ENCODE measurements at places on chromosomes 12 and 14.

- no peak for DNase-seq
Observed at GRCh38 chr14:75429562-75429961, 1.7 kb downstream of the JDP2 start.

DNA sequence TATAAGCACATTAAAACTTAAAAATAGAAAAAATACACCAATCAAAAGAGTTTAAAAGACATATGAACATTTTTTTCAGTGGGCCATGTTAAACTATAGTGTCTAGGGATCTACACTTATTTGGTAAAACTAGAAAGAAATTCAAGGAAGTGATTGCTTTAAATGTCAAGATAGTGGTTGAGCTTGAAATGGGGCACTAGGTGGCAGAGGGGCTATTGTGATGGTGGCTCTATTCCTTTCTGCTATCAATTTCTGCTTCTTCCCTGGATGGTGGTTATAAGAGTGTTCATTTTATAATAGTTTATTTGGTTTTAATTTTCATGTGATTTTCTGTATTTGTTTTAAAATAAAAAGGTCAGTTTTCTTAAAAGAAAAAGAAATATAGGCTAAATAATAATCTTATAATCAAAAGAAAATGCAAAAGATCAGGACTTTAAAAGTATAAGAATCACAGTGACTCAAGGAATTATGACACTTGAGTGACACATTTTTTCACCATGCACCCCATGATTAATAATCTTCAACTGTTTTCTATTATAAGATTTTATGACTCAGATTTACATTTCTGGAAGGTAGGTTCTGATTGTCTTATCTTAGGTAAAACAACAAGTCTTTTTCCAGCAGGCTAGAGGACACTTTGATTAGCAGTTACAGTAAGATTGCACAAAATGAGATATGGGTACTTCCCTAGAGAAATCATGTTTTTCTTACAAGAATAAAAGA, 137.5 kb downstream of the FSCB start:
- DNase-seq: no peak

- DNase-seq: peak; percentile 92
Observed at GRCh38 chr14:73785336-73785833, 66.2 kb upstream of the PTGR2 start.

DNA sequence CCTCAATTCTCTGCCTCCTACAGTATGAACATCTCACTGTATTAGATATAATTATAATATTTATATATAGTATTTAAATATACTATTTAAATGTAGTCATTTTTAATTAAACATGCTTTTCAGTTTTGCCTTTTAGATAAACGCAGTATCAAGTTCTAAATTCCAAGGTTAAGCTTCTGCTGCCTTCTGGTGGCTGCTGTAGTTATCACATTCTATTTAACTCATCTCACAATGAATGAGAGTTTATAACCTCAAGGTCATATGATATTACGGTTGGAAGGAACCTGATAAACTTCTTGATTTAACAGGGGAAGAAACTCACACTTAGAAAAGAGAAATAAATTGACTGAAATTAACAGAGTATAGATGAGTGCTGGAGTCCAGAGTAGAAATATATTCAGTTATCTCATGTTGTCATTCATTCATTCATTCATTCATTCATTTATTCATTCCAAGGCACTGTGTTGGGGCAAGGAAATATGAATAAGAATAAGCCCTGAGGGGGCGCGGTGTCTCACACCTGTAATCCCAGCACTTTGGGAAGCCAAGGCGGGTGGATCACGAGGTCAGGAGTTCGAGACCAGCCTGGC, 31.9 kb downstream of the GUCY2C start:
- DNase-seq: peak; percentile 1

DNA sequence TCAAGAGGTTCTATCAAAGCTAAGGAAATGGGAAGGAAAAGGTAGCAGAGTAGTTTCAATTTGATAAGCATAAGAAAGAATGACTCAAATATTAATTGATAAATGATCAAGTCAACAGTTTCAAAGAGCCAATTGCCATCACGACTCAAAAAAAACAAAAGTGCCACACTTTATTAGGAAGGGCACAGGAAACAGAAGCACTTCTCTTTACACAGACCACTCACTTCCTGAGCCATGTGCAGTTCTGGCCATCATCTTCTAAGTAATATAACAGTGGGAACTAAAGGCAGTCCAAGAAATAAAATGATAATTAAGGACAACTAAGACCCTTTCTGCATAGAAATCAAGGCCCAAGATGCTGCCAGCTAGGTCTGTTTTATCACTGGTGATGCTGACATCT, 13.2 kb downstream of the TM7SF3 start:
- DNase-seq: no peak

GRCh38 chr12:119679081-119679480, 11.1 kb downstream of the PRKAB1 start:
- no peak for DNase-seq

DNA sequence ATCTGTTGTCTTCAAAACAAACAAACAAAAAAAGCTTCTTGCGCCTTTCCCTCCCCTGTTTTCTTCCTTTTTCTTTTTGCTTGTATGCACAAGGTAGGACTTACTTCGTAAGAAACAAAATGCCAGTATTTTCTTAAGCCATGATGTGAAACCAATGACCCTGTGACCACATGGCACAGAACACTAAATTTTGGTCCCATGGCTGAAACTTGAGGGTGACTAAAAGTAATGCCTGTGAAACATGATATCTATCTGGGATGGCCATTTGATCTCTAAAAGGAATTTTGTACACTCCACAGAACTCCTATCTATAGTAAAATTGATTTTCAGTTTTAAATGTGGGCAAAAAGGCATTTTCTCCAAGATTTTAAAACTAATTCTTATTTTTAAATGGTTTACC, 63.6 kb downstream of the PAPOLA start:
- DNase-seq: no peak

DNA sequence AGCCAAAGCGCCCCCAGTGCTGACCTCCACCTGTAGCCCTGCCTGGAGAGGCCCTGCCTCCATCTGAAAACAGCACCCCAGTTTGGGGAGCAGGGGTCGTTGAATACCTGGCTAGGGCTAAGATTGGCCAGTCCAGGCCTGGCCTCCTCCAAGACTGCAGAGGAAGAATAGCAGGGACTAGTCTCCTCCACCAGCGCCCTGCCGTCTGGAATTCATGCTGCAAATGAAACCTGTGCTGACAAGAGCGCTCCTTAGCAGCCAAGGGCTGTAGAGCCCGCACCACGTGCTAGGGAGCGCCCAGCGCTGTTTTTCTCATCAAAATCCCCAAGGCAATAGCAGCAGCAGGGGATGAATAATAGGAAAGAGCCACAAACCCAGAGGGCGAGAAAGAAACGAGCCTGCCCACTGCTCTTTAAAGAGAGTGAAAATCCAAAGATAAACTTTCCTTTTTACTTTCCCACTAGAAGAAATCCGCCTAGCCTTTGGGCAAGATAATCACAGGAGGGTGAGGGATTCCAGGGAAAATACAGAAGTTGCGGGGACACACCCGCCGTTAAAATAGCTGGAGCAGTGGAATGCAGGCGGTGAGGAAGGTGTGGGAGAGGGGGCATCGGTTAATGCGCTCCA, 3.3 kb downstream of the COL2A1 start:
- DNase-seq: peak; percentile 50

- no peak for DNase-seq
Observed at GRCh38 chr14:101774814-101775213, 13.3 kb downstream of the PPP2R5C start.

GRCh38 chr12:7295529-7295928, 8.3 kb upstream of the ACSM4 start:
- DNase-seq: no peak

DNA sequence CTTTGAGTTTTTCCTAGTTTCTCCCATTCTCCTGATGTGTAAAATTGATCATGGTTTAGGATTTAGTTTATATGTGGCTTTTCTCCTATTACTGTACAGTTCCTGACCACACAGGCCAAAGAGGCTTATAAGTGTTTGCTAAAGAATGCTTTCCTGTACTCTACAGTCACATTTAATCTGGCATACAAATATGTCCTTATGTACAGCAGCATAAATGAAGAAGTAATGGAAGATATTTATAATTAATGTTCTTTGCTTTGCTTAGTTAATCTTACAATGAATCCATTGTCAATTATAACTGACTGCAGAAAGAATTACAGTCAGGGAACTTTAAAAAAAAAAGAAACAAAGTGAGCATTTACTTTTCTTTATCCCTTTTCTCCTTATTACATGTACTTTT, 293.9 kb downstream of the KCNC2 start:
- DNase-seq: no peak

- DNase-seq: no peak
Observed at GRCh38 chr14:24277071-24277470, 5.7 kb upstream of the RABGGTA start.

- no peak for DNase-seq
Observed at GRCh38 chr12:122491991-122492390, 8.7 kb downstream of the ZCCHC8 start.

- peak; percentile 78 for DNase-seq
Observed at GRCh38 chr14:91985008-91985407, 37.5 kb upstream of the FBLN5 start.

GRCh38 chr14:51251486-51251885, 11.4 kb downstream of the TMX1 start:
- DNase-seq: peak; percentile 3

Measured in astrocyte (in vitro differentiated cells and primary cell).